Stimulated activated CD4-positive, alpha-beta T cell treated with anti-CD3 and anti-CD28 coated beads, Interleukin-12 subunit alpha, Interleukin-12 subunit beta, amount 100 ng/mL, for 24 hours (primary cell): ENCODE measurements at places on chromosomes 13 and 19.

GRCh38 chr13:34967851-34968562, 25.9 kb downstream of the NBEA start:
- no peak for DNase-seq

DNA sequence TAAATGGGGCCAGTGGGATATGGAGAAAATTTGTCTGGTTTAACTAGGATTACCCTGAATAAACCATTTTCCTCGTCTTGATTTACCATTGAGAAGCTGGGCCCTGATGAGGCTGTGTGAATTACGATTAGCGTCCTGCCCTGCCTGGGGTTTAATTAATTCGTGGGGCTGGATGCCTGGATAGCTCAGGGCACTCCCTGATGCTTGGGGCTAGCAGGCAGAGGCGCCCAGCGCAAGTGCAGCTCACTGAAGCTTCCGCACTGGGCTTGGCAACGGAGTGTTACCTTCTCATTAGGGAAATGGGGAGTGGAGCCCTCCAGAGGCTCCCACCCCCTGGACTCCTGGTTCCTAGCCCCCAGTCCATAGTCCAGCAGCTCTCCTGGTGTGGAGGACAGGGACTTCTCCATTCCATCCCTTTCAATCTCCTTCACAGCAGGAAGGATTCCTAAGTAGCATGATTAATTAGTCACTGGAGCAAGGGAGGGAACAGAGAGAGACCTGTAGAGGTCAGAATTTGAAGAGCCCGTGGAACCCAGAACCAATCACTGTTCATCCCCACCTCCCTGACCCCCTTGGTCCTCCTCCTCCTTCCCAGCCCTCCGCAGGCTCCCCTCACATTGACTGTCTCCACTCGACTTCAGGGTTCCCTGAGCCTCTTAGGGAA, 107.2 kb downstream of the UQCRFS1 start:
- no peak for DNase-seq

DNA sequence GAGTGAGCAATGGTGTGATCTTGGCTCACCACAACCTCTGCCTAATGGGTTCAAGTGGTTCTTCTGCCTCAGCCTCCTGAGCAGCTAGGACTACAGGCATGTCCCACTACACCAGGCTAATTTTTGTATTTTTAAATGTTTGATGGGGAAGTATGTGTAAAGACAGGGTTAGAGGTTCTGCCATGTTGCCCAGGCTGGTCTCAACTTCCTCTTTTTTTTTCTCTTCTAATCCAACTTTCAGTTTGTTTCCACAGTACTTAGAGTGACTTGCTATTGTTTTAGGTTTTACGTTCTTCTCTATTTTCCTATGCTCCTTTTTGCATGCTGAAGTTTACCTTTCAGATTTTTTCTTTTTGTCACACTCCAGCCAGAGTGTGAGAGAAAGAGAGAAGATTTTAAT, 1433.0 kb downstream of the UQCRFS1 start:
- no peak for DNase-seq

- DNase-seq = no peak
These were observed 41.7 kb downstream of the PCDH17 start for GRCh38 chr13:57673197-57673596.

- DNase-seq = no peak
These were observed 5.2 kb downstream of the LCP1 start for GRCh38 chr13:46176756-46177155.

DNA sequence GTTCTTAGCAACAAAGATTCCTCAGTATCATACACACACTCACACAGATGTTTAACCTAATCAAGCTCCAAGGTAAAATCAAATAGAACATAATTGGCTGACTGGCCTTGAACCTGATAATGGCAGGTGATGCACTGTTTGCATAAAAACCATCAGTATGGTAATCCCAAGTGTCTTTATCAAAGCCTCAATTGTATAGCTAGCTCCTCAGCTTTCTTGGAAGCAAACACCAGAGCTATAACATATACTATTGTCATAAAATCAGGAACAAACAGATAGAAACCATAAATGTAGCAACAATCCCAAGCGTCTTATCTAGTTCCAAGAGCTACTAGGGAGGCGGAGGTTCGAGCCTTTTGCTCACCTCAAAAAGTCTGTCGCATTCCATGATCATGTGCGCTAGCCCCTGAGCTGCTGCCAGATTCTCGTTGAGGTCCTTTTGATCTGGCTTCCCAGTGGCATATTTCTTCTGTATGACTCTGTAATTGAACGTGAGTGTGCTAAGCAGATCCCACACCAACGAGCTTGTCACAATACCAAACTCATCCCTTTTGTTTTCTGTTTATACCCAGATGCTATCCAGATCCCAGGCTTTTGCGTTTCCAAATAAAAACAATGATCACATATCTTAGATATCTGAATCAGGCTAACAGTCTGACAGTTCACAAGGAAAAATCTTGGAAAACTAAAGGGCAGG, 95.3 kb downstream of the KL start:
- DNase-seq = no peak
